Stimulated activated effector memory CD8-positive, alpha-beta T cell treated with anti-CD3 and anti-CD28 coated beads, Interleukin-12 subunit alpha, Interleukin-12 subunit beta, amount 100 ng/mL, for 72 hours (primary cell): ENCODE measurements at places on chromosomes 5 and 9.

DNA sequence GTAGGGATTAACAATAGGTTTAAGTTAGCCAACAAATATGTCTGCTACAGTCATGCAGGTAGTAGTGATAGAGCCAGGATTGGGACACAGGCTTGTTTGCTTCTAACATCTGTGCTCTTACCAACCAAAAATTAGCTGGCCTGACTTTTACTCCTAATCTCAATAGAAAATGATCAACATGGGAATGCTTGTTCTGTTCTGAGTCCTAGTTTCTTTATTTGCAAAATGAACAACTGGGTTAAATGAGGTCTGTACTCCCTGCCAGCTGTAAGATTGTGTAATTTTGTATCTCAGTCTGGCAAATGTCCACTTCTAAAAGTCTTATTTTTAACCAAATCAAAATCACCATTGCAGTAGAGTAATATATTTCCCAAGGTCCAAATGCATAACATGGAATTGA, 216.8 kb downstream of the NMUR2 start:
- DNase-seq: no peak

DNA sequence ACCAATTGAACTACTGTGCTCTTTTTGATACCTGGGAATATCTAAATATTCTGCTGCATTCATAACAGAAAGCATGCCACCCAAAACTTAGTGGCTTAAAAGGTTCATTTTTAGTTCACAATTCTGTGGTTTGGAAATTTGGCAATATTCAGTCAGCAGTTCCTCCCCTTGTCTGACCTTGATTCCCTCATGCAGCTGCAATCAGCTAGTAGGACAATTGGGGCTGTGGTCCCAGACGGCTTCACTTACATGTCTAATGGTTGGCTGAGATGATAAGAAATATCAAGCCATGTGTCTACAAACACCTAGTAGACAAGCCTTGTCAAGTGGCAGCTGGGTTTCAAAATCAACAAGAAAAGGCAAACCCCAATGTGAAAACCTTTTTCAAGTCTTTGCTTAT, 51.3 kb downstream of the ANXA1 start:
- no peak for DNase-seq

DNA sequence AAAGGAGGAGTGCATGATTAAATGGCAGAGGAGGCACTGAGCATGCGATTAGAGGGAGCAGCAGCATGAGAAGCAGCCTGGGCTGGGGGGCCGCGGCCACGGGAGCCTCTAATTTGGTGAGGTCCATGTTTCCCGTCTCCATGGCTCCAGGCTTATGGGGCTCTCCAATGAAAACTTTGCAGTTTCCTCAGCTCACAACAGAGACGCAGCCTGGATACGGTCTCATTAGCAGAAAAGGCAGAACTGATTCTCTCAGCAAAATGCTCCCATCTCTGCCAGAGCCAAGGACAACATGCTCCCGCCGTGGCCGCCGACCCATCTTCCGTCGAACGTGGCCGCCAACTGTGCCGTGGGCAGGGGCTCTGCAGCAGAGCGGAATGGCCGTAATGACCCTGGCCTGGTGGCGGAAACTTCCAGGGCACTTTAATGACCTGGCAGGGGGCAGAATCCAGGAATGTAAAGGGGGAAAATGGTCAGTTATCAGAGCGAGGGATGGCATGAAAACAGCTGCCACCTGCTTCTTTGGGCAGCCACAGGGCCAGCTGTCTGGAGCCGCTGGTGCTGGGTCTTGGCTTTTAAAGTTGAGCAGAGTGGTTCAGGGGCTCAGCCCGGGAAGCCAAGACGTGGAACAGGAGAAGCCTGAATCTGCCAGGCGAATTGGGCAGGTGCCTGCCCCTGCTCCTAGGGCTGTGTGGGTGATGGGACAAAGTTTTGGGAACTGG, 76.5 kb downstream of the COL5A1 start:
- DNase-seq: no peak

- no peak for DNase-seq
Measured at GRCh38 chr5:73908395-73908794, 282.4 kb downstream of the ARHGEF28 start.

- no peak for DNase-seq
Measured at GRCh38 chr5:6714226-6715041, 1.2 kb downstream of the TENT4A start.

GRCh38 chr9:86637515-86637914, 283.3 kb upstream of the TUT7 start:
- DNase-seq: peak; percentile 55

DNA sequence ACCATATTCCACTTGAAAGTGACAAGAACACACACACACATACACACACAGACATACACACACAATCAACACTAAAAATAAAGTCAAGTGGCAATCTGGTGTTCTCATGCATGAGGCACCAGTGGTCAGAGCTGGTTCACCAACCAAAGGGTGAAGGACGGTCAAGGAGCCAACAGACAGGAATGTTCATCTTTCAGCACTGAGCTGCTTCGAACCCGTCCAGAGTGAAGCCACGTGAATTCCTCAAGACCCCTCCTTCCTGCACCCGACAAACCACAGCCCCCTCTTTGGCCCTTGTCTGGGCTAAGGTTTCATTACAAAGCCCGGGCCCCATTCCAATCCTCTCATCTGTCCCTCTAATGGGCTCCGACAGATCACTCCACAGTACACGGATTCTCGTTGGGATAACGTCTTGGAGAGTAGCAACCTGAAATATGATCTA, 84.5 kb upstream of the SMIM23 start:
- DNase-seq: no peak

- DNase-seq: peak; percentile 18
Measured at GRCh38 chr9:99181621-99182020, 40.1 kb downstream of the ALG2 start.
